ENCODE measurements at places on chromosomes 1 and 21.

DNA sequence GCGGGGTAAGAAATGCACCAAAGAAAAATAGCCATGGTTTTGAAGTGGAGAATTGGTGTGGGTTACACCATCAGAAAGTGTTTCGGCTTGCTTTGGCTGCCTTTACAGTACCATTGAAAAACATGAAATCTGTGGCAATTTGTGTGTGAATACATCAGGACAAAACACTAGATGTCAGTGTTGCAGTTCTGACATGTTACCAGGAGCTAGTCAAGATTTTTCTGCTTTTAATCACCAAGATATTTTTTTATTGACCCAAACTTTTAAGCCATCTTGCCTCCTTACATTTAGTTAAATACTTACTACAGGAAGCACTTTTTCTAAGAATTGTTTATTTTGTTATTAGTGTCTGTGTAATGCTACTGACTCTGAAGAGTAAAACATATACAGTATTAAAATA is 14.3 kb downstream of the RRP15 start:
- no peak for DNase-seq

GRCh38 chr1:14308460-14308859 is 290.0 kb upstream of the KAZN start:
- no peak for DNase-seq

- DNase-seq, result no peak
Measured at GRCh38 chr1:159493354-159493753, 42.5 kb downstream of the OR10J5 start.

DNA sequence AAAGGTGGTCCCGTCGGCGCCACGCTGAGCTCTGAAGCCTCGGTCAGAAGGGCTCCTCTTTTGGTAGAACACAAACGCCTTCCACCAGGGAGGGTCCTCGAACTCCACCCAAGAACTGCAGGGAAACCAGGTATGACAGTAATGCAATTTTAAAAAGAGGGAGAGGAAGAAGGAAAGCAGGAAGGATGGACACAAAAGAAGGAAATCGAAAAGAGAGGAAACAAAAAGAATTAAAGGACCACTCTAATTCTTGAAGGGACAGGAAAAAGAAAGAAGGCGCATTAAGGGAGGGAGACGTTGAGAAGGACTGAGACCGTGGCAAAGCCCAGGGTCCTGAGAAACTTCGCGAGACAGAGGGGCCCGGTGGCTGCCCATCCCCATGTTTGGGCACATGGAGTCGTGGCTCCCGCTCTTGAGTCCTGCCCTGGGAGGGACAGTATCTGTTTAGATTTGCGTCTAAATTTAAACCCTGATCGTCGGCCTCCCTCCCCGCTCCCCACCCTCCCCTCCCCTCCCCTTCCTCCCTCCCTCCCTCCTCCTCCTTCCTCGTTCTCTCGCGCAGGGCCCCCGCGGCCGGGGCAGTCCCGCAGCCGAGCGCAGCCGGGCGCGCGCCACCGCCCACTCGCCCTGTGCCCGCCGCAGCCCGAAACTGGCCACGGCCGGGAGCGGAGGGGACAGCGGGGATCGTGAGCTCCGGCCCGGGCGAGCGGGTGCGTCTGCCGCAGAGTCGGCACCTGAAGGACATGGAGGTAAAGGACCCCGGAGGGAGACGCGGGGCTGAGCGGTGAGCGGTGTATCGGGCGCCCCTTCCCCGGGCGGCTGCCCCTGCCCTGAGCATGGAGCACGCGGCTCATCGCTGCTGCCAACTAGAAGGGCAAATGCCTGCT is at the start of gene RCSD1:
Gene RCSD1, plus strand, starts transcription at position 552 of the 887 bp plus-strand sequence. Its CDS starts 192 bp downstream, at position 744.
- peak; percentile 43 for DNase-seq

DNA sequence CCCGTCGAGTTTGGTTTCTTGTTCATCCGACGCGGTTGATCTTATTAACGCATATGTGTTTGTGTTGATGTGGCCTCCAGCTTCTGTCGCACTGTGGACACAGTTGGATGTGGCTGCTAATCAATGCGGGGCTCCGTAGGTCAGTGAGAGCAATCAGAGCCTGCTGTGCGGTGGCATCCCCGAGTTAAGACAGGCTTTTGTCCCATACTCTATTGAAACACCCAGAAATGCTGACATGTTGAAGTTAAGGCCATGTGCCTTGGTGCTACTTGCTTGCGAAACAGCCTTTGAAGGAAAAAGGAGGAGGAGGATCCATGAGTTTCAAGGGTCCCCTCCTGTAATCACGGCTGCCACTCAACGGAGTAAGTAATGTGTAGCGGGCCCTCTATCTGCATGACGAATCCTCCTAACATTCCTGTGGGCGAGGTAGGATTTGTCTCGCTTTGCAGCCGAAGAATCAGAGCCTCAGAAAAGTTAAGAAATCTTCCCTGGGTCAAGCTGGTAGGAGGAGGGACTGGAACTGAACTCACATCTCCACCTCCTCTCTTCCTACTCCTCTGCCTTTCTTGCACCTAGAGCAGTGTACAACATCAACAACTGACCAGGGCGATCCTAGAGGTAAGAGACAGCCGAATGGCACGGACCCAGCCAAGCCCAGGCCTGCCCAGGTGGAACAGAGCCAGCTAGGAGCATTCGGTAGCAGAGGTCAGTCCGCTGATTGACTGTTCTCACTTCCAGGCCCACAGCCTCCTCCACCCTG is 19.5 kb downstream of the PDE9A start:
- no peak for DNase-seq

GRCh38 chr1:30762152-30762929 is 4.8 kb upstream of the LAPTM5 start:
- no peak for DNase-seq

DNA sequence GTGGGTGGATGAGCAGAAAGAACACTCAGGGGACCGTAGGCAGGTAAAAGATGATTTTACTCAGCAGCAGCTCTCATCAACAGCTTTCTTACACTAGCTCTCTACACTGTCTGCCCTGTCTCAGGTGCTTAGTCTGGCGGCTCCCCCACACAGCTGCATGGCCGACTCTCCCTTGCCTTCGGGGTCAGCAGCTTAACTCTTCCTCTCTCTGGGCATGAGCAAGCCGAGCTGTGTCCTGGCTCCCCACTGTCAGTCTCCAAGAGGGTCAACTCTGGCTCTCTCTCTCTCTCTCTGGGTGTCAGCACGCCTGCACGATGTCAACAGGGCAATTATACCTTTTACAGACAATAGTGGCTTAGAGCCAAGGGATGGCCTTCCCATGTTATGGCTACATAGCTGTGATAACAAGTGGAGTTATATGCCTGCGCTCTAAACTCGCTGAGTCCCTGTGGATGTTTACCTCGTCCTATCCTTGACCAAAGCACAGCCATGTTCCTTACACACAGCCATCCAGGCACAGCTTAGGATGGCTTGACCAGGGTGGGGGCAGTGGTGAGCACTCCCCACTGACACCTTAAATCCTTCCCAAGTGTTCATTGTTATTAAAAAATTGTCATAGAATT is 3.1 kb upstream of the BCL10 start:
- DNase-seq, result no peak
